ENCODE measurements at places on chromosomes 5 and 9.

DNA sequence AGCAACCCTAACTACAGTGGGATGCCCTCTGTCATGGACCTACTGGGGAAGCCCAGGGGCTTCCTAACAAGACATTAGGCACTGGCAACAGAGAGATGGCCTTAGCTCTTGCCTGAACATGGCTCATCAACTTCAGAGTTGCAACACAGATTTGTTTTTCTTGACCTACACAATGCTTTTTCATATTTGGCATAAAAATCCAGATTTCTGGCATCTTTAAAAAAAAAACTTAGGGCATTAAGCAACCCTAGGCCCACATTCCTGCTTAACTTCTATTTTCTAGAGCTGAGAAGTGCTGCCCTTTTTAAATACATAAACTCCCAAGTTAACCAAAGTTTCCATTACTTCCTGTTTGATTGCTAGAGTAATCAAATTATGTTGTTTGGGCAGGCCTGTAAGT lies 8.0 kb downstream of the GRIA1 start:
- no peak for DNase-seq

- DNase-seq, result no peak
Observed at GRCh38 chr5:92380069-92380770, 997.1 kb upstream of the ARRDC3 start.

DNA sequence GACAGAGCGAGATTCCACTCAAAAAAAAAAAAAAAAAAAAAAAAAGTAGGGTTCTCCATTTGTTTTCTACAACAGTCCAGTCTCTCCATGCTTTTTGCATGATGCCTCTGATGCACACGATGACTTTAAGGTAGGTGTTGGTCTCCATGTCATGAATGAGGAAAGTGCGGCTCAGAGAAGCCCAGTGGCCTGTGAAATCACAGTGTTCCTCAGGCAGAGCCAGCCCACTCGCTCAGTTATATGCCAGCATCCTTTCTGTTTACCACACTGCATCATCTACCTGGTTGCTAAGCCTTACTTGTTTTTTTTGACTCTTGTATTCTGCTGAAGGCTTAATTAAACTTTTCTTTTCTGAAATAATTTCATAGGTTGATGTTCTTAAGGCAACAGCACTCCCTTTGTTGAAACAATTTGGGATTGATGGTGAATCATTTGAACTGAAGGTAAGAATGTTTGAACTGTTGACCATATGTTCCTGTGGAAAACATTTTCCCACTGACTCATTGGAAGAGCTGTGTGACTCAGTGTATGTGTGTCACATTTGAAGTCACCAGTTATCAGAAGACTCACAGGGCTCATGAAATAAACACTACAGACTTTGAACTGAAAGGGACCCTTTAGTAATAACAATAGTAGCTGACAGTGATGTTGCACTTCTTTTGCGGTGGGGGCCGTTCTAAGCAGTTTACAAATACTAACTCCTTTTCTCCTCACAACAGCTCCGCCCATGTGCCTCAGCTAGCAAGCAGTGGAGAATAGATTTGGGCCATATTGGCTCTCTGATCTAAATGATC lies 40.2 kb downstream of the RCL1 start:
- DNase-seq, result no peak

DNA sequence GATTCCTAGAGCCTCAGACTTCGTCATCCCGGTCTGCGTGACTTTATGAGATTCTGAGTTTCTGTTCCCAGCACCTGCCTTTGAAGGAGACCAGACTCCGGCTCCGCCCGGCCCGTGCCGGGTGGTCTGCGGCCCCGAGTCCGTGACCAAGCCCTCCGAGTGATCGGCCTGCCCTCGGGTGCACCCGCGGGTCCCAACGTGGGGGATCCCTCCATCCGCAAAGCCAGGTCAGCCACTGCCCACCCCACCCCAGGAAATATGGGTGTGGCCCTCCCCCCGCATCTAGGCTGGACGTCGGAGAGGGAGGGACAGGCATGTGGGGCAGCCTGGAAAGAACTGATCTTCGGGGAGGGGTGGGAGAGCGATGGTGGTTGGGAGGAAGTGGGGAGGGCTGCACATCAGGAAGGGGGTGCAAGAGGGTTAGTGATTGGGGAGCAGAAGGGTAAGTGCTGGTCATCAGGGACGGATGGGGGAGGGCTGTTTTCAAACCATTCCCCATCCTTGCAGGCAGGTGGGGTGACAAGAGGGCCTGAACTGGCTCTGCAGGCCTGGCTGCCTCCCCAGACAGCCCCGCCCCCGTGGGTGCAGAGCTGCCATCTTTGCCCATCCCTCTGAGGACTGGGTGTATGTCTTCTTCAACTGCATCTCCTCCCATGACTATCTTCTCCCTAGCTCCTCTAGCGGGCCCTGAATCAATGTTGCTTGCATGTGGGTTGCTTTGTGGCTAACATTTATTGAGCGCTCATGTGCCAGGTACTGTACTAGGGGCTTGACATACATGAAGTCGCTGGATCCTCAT lies 747 bp downstream of the LRSAM1 start:
- DNase-seq, result no peak

GRCh38 chr9:70830618-70831017 lies 290.8 kb downstream of the TRPM3 start:
- no peak for DNase-seq

- no peak for DNase-seq
Observed at GRCh38 chr5:168851902-168852321, 272.7 kb upstream of the PANK3 start.

DNA sequence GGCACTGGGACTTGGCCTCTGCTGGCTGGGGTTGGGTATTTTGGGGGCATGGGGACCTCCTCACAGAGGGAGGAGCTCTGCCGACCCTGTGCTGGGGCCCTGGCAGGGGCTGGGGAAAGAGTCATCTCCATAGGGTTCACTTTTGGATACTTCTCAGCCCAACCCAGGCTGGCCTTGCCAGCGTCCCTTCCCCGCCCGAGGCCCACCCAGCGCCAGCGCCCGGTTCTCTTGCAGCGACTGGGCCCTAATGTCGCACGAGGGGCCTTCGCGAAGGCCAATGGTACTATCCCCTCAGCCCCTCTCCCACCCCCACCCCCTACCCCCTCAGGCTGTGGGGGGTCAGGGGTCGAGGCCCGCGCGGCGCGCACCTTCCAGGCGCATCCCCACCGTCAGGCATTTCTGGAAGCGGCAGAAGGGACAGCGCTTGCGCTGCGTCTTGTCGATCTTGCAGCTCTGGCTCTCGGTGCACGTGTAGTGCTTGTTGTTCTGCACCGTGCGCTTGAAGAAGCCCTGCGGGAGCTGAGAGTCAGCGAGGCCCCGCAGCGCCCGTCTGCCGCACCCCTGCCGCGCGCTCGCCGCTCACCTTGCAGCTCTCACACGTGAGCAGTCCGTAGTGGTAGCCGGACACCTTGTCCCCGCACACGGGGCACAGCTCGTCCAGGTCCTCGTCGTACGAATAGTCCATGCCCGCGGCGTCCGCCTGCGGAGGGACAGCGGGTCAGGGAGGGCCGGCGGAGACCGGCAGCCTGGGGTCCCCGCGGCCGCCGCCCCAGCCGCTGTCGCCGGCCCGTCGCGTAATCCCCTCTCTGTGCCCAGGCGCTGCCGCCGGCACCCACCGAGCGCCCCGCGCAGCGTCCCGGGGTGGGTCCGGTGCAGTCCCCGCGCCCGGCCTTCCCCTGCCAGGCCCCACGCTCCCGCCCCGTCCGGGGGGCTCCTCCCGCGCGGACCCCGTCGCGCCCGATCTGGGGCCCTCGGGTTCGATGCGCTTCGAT lies 4.2 kb downstream of the NR5A1 start:
- no peak for DNase-seq

DNA sequence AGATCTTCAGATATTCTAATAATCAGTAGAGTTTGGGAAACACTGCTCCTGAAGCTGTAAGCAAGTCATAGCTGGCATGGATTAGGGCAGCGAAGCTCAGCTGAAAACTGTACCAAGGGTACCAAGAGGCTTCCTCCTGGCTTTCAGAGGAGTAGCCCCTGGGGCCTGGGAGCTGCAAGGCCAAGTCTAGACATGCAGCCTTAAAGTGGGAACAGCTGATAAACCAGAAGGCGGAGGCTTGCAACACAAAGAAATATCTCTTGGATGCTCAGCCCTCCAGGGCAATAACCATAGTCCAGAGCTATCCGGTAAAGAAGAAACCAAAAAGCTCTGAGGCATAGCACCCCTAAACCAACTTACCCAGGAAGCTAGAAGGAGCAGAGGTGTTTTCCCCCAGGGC lies 51.5 kb downstream of the MRPS30 start:
- no peak for DNase-seq

DNA sequence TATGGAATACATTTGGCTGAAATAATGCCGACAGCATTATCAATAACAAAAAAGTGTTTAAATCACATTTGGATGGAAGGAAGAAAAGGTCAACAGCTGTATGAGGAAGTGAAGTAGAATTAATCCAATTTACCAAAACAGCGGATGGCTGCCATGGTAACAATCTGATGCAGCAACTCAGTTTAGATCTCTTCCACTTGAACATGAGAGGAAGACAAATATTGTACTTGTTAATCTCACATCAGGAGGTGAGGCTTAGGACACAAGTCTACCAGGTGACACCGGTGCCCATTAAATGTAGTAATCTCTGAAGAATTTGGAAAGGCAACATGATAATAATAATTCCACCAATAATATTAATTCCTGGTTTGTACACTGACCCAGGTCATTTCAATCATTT lies 2.4 kb downstream of the RASEF start:
- no peak for DNase-seq

GRCh38 chr9:11233696-11234095 lies 620.9 kb upstream of the PTPRD start:
- no peak for DNase-seq

- DNase-seq, result no peak
Observed at GRCh38 chr5:165076686-165077085, 1571.3 kb downstream of the MAT2B start.

DNA sequence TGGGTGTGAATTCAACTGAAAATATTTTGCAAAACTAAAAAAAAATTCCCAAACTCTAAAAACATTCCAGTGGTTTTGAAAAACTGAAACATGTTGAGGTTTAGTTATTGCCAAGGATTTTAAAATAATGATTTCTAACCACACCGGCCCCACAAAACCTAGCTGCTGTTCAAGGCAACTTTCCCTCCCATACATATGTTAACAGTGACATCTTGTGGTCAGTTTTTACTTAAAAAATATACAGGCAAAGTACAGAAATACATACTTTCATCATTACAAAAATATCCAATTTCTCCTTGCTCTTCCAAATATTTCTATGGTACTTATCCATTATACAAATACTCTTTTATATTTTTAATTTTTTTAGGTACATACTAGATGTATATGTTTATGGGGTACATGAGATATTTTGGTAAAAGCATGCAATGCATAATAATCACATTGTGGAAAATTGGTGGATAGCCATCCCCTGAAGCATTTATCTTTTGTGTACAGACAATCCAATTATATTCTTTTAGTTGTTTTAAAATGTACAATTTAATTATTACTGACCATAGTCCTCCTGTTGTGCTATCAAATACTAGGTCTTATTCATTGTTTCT lies 34.4 kb upstream of the MRPS30 start:
- no peak for DNase-seq

- DNase-seq, result no peak
Observed at GRCh38 chr5:96733771-96734500, 71.8 kb downstream of the CAST start.

- DNase-seq, result no peak
Observed at GRCh38 chr9:14565352-14566016, 127.7 kb downstream of the ZDHHC21 start.

- no peak for DNase-seq
Observed at GRCh38 chr5:62652225-62652624, 73.6 kb downstream of the LRRC70 start.

DNA sequence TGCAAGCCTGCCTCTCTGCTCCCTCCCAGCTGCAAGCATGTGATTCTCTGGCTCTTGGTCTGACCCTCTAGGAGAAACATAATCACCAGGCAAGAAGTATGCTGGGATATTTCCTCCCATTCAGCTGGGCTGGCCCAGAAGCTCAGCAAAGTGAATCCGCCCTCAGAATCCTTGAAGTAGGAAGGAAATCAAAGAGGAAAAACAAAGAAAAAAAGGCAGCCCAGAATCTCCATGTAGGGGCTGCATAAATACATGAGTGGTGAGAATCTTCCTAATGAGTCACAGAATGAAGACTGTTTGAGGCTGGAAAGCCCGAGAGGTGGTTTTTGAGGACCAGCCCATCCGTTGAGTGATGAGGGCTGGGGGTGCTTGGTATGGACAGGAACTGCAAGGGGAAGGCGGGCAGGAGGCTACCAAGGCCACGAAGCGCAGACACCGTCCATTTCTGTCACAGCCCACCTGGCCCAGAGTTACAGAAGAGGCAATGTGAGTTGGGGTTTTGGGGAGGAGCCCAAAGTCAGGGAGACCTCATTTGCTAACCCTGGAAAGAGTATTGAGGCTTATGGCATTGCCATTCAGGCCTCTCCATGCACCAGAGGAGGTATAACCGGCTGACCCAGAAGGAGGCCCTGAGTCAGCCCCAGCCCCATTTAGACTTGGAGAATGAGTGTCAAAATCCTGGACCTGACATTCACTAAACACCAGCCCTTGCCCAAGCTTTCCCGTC lies 33.4 kb upstream of the TGFBR1 start:
- no peak for DNase-seq

- DNase-seq, result no peak
Observed at GRCh38 chr5:73304381-73304780, 131.4 kb downstream of the TMEM174 start.

DNA sequence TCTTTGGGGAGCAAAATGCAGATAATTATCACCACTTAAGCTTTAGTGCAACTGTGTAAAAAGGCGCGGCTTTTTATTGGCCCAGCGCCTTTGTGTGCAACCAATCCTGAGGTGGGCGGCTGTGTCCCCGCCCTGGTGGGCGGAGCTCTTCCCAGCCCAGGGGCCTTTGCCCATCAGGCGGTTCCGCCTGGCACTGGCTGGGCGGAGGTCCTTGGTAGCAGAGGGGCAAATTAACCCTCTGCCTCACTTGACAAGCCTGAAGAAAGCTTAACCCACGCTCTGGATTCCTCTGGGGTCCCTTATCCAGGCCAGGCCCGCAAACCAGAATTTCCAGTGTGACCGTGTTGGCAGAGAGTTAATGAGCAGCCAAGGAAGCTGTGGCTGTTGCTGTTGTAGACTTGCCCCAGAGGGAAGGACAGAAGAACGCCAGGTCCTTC lies 12.8 kb upstream of the NIPAL4 start:
- no peak for DNase-seq

DNA sequence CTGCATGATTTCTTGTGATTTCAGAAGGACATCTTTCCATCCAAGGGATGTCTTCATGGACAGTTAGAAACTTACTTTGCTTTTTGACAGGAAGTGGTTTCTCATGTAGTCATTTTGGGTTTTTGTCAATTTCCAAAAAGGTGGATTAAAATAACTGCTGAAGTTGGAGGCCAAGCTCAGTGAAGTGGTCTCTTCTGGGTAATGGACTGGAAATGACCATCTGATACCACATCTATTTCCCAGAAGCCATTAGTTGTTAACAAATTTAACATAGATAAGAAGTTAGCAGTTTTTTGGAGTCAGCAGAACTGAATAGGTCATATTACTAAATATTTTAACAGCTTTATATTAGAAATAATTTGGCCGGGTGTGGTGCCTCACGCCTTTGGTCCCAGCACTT lies 86.2 kb upstream of the MYO10 start:
- no peak for DNase-seq

DNA sequence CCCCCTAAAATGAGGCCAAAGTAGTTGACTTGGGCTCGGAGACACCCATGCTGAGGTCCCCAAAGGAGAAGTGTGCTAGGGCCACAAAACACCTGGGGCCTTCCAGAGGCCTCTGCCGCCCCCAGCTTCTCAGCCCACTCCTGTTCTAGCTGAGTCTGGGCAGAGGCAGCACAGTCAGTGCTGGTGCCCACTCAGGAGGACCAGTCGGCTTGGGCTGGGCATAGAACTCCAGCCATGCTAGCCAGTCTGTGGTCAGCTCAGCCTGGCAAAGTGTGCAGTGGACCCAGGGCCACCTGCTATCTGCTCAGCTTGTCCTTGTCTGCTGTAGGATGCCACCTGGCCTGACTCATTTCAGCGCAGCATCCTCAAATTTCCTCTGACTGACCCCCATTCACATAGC lies 254.6 kb downstream of the FSTL4 start:
- no peak for DNase-seq
